ENCODE measurements at places on chromosomes 6 and 20. TPM values are rescaled to one million over a fixed set of nuclear protein-coding genes. Genes with fewer than 3 reads are reported as not detected.
A peak's percentile ranks its signal among the peaks of the same experiment; 100 is the strongest.

GRCh38 chr6:100506651-100507050 is 41.9 kb upstream of the SIM1 start:
- no peak overlapping the region for H3K27ac ChIP-seq
- DNase-seq = no peak
- H3K27me3 ChIP-seq = no peaks in the 10 kb centered on the region
- no peak overlapping the region for H3K4me3 ChIP-seq
- peaks cover 20% of the 10 kb centered on the region for H3K36me3 ChIP-seq

TFAP2C gene
- not detected for total RNA-seq

TMEM151B gene
- total RNA-seq = 0.13 TPM

C20orf144 gene
- 0.26 TPM for total RNA-seq

GRCh38 chr20:47413189-47413588 is 56.7 kb upstream of the ZMYND8 start:
- no peak overlapping the region for H3K4me3 ChIP-seq
- peak overlapping the region; percentile 56 for H3K27ac ChIP-seq
- H3K4me1 ChIP-seq = peaks cover 36% of the 10 kb centered on the region
- H3K27me3 ChIP-seq = no peaks in the 10 kb centered on the region
- H3K36me3 ChIP-seq = no peaks in the 10 kb centered on the region

GRCh38 chr6:101226677-101227135 is 166.8 kb upstream of the GRIK2 start:
- DNase-seq = no peak
- no peaks in the 10 kb centered on the region for H3K4me1 ChIP-seq

DNA sequence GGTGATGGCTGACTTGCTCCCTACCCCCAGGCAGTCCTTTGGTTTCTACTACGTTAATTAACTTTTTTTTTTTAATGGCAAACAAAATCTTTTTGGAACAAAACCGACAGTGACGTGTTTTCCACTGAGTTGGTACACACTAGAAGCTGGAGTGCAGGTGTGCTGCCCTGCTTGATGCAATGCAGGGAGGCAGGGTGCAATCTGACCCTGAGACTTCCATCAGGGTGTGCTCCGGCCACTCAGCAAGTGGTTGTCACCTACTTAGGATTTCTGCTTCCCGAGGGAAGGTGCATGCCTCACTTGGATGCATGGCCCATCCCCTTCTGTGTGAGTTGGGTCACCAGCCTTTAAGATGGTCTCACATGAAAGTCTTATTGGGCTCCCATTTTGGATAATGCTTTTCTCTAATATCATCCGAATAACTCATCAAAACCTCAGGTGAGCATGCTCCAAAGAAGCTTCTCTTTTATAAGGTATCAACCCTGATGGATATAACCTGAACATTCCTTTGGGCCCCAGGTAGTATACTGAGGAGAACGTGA is 14.0 kb downstream of the RREB1 start:
- H3K4me3 ChIP-seq = no peak overlapping the region
- H3K36me3 ChIP-seq = no peaks in the 10 kb centered on the region
- peaks cover 7% of the 10 kb centered on the region for H3K4me1 ChIP-seq
- no peaks in the 10 kb centered on the region for H3K27me3 ChIP-seq
- DNase-seq = no peak
- no peak overlapping the region for H3K27ac ChIP-seq

- no peaks in the 10 kb centered on the region for H3K27me3 ChIP-seq
- no peak overlapping the region for H3K4me3 ChIP-seq
- DNase-seq = no peak
- no peak overlapping the region for H3K27ac ChIP-seq
- no peaks in the 10 kb centered on the region for H3K36me3 ChIP-seq
Measured at GRCh38 chr6:53151676-53152075, 3.0 kb upstream of the GCM1 start.

GRCh38 chr6:124434421-124434820 is 527.8 kb upstream of the RNF217 start:
- H3K4me3 ChIP-seq = no peak overlapping the region
- DNase-seq = no peak
- H3K27me3 ChIP-seq = no peaks in the 10 kb centered on the region
- H3K36me3 ChIP-seq = no peaks in the 10 kb centered on the region

- no peak overlapping the region for H3K27ac ChIP-seq
- no peak for DNase-seq
- peaks cover 8% of the 10 kb centered on the region for H3K36me3 ChIP-seq
- H3K4me3 ChIP-seq = no peak overlapping the region
- H3K27me3 ChIP-seq = no peaks in the 10 kb centered on the region
- no peaks in the 10 kb centered on the region for H3K4me1 ChIP-seq
Measured at GRCh38 chr20:3627476-3627875, 35.7 kb downstream of the GFRA4 start.

GRCh38 chr20:64080813-64081623 is 1.1 kb downstream of the OPRL1 start:
- H3K4me1 ChIP-seq = peaks cover 28% of the 10 kb centered on the region
- H3K27me3 ChIP-seq = no peaks in the 10 kb centered on the region

DNA sequence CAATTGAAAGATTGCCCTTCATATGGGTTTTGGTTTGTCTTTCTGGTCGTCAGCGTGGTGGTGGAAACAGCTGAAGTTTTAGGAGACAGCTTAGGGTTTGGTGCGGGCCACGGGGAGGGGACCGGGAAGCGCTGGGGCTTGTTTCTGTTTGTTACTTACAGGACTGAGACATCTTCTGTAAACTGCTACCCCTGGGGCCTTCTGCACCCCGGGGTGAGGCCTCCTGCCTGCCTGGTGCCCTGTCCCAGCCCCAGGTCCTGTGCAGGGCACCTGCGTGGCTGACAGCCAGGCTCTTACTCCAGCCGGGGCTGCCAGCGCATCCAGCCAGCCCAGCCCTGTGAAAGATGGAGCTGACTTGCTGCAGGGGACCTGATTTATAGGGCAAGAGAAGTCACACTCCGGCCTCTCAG is 22.8 kb downstream of the NPEPL1 start:
- no peaks in the 10 kb centered on the region for H3K4me1 ChIP-seq

DNA sequence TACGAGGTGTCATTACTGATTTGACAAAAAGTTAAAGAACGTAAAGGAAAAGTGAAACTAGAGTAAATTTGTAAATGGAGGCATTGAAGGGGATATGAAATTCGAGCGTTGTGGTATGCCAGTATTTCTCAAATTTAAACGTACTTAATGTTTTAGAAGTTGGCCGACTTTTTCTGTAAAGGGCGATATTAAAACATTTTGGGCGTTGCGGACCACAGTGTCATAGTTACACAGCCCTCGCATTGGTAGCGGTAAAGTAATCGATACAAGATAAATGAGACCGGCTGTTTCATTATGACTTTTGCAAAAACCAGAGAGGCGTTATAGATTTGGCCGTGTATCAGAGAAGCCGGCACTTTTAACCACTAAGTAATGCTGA is 39.6 kb downstream of the OR2B2 start:
- peak; percentile 39 for DNase-seq
- H3K27ac ChIP-seq = peak overlapping the region; percentile 92
- peaks cover 15% of the 10 kb centered on the region for H3K4me1 ChIP-seq
- no peaks in the 10 kb centered on the region for H3K36me3 ChIP-seq
- no peaks in the 10 kb centered on the region for H3K27me3 ChIP-seq

NKAPL gene
- not detected for total RNA-seq

GRCh38 chr20:14335052-14335451 is 2.4 kb downstream of the FLRT3 start:
- H3K4me3 ChIP-seq = no peak overlapping the region
- no peaks in the 10 kb centered on the region for H3K36me3 ChIP-seq

TGIF2 gene
- 31.2 TPM for total RNA-seq

DNA sequence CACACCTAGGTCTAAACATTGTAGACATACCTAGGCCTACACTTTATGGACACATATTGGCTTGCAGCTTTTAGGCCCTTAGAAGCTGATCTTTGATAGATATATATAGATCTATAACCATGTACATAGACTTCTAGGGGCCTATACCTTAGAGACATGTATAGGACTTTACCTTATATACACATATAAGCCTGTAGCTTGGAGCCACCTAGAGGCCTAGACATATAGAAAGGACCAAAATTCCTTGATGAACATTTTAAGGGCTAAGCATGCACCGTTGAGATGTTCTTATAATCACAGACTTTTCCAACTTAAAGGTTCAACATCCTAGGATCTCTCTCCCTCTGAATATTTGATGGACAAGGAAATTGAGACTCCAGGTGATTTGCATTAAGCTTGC is 371.7 kb upstream of the SASH1 start:
- H3K4me3 ChIP-seq = no peak overlapping the region
- no peak for DNase-seq
- no peaks in the 10 kb centered on the region for H3K4me1 ChIP-seq
- H3K27me3 ChIP-seq = no peaks in the 10 kb centered on the region

MLN gene
- not detected for total RNA-seq

DNA sequence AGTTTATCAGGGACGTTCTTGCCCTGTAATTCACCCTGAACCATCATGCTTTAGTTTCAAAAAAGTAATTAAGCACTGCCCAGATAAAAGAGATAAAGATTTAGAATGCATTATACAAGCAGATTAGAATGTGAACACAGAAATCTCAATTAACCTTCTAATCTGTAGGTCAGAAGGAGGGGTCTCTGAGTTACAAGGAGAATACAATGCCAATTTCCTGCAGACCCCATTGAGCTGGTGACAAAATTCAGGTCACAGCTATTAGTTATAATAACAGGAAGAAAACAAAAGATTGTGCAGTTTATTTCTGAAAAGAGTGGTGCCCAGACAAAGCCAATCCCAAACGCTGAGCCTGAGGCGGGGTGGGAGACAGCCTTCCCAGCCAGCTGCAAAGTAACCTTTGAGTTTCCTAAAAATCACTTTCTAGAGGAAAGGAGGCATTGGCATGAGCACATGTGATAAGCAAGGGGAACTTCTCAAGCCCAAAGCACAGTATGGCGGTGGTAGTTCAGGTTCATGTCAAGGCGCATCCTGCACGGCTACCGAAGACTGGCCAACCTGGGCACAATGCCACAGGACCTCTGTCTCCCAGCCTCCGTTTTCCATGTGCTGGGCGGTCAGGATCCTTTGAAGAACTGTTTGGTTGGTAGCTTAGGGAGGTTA is 192.5 kb downstream of the TTLL2 start:
- DNase-seq = no peak
- no peak overlapping the region for H3K27ac ChIP-seq
- no peaks in the 10 kb centered on the region for H3K4me1 ChIP-seq
- no peak overlapping the region for H3K4me3 ChIP-seq
- H3K27me3 ChIP-seq = peaks cover 23% of the 10 kb centered on the region
- H3K36me3 ChIP-seq = no peaks in the 10 kb centered on the region

C6orf15 gene
- not detected for total RNA-seq

DNA sequence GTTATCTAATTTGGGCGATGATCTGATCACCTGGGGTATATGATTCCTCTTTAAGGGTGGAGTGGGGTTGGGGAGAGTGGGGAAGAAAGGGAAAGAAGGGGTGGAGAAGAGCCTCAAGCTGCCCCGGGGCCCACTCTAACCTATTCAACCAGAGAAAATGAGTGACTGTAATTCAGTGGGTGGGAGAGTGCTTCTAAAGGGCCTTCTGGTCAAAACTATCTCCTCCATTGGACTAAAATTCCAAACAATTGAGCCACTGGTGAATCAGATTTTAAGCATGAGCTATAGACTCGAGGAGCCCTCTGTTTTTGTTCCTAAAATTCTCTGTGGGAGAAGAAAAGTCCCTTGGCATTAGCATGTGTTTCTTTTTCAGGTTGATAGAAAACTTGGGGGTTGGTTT is 296.8 kb downstream of the CLIC5 start:
- H3K27me3 ChIP-seq = peaks cover 1% of the 10 kb centered on the region
- H3K4me3 ChIP-seq = no peak overlapping the region

DNA sequence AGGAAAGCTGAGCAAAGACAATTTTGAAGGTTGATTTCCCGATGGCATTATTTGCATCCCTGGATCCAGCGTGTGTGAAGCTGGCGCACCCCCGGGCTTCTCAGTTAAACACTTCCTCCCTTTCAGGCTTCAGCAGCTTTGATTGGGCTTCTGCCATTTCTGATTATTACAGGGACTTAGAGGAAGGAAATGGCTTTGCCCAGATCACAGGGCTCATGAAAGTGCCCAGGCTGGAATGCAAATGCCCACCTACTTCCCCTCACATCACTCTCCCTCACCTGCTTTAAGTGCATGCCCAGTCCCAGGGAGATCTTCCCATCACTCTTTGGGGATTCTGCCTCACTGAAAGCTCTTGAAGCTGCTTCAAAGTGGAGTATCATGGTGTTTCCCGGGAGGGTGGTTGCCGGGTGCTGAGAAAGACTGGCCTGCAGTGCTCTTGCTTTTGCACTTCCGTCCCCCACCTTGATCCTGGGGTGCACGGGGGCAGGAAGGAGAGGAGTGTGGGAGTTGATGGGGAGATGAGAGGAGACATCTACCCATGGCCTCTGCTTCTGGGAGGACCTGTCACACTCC is 28.3 kb downstream of the PHACTR3 start:
- H3K4me3 ChIP-seq = no peak overlapping the region
- no peak overlapping the region for H3K27ac ChIP-seq
- DNase-seq = no peak

DNA sequence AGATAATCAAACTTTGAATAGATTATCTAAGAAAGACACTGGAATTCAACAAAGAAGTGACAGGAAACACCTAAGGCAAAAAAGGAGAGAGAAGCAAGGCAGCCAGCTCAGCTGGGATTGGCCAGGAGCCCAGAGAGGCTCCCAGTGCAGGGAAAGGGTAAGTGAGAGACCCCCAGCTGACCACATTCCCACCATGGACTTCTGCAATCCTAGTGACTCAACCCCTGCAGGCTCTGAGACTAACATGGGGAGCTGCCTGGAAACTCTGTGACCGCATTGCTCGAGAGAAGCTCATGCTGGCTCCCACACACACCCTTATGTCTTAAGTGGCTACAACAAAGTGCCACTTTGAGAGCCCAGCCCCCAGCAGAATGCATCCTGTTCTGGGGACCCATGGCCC is 215.1 kb downstream of the PACRG start:
- no peak for DNase-seq
- H3K27ac ChIP-seq = no peak overlapping the region
- no peaks in the 10 kb centered on the region for H3K36me3 ChIP-seq
- no peak overlapping the region for H3K4me3 ChIP-seq
- H3K4me1 ChIP-seq = no peaks in the 10 kb centered on the region

RIPOR3 gene
- 0.88 TPM for total RNA-seq

FAM210B gene
- 22.6 TPM for total RNA-seq

SEMG1 gene
- total RNA-seq = not detected

GRCh38 chr6:87561017-87561416 is 28.8 kb downstream of the RARS2 start:
- no peak overlapping the region for H3K4me3 ChIP-seq
- H3K4me1 ChIP-seq = no peaks in the 10 kb centered on the region

ADGRF4 gene
- not detected for total RNA-seq

DNA sequence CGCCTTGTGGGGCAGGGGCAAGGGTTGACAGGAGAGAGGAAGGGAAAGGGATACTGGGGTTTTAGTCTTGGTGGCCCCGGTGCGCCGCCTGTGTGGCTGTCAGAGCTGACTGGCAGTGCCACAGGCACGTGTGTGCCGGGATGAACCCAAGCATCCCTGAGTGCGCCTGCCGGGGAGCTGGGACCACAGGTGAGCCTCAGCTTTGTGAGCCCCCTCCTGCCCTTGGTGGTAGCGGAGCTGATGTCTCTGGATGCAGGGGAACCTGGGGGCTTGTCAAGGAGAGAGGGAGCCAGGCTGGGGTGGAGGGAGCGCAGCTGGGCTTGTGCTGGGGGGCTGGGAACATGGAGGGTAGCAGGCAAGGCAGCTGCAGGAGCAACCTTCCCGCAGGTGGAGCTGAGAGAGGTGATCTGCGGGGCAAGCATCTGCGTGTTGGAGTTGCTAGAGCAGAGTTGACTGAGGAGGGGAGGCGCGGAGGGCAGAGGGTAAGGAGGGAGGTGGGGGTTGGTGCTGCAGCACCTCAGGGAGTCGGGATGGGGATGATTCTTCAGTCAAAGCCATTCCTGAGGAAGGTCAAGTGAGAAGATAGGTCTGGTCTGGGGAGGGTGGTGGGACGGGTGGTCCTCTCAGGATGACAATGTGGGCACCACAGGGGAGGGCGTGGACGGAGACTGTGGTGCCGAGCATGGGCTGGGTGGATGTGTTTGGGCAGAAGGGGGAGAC is 28.1 kb downstream of the PYGB start:
- peaks cover 31% of the 10 kb centered on the region for H3K36me3 ChIP-seq
- H3K4me3 ChIP-seq = no peak overlapping the region
- H3K27me3 ChIP-seq = no peaks in the 10 kb centered on the region
- H3K4me1 ChIP-seq = no peaks in the 10 kb centered on the region
